ENCODE measurements at places on chromosomes 1 and 21. TPM values are rescaled to one million over a fixed set of nuclear protein-coding genes. Genes with fewer than 3 reads are reported as not detected.

GRCh38 chr1:16254263-16254928 is 17.4 kb upstream of the CPLANE2 start:
- DNase-seq, result no peak

The GUCA2A gene
- total RNA-seq, result not detected

DNA sequence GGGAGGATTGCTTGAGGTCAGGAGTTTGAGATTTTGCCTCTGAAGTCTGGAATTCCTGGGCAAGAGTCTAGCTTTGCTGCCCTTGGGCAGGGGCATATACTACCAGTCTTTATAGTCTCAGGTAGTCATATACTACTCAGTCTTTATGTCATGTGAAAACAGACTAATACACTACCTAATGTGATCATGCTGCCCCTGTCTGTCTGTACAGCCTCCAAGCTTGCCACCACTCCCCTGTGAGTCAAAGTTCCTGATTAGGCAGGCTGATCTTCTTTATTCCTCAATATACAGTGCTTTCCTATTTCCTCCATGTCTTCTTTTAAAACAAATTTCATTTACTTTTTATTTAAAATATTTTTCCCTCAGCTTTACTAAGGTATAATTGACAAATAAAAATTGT is 105.3 kb upstream of the BEND5 start:
- no peak for DNase-seq

DNA sequence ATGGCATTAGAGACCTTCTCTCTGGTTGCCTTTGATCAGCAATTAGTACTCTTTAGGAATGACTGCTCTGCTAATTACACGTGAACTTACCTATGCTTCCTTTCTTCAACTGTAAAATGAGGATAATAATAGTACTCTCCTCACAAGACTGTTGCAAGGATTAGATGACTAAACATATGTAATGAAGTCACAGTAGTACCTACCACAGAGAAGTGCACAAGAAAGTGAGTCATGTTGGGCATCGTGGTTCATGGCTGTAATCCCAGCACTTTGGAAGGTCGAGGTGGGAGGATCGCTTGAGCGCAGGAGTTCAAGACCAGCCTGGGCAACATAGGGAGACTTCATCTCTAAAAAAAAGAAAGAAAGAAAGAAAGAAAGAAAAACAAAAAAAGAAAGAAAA is 68.1 kb upstream of the AK4 start:
- no peak for DNase-seq

The FAM163A gene
- 0.50 TPM for total RNA-seq
